Fibroblast of the aortic adventitia (primary cell): ENCODE measurements at places on chromosomes 6 and 20. TPM values are rescaled to one million over a fixed set of nuclear protein-coding genes. Genes with fewer than 3 reads are reported as not detected.

- DNase-seq = peak; percentile 89
These were observed 4.3 kb downstream of the PFDN4 start for GRCh38 chr20:54212226-54212625.

DNA sequence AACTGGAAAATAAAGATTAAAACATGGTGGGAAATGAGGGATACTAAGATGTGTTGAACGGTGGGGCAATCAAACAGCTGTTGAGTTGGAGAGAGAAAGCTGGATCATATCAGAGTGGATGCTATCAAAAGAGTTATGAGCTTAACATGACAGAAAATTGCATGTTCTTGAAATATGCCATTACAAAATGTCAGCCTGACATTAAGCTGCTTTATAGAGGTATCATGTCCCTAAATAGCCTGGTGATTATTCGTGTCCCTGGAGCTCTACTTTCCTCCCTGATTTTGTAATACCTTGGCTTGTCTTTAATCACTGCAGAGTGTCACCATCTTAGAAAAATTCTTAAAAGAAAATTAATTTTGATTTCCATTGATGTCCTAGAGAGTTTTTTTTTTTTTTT is 223.1 kb downstream of the PHF3 start:
- no peak for DNase-seq

- no peak for DNase-seq
These were observed 66.7 kb upstream of the E2F3 start for GRCh38 chr6:20334962-20335361.

Gene GABRR2
- total RNA-seq = 0.09 TPM in 1 of 2 replicates, not detected in the other

Gene CCM2L
- not detected in 2 replicates for total RNA-seq

Gene TRIM15
- total RNA-seq = not detected in 2 replicates

Gene SIRPA
- total RNA-seq = 12.2 and 18.3 TPM in 2 replicates

Gene SSTR4
- total RNA-seq = not detected in 2 replicates
